ENCODE measurements at places on chromosomes 16 and 17. TPM values are rescaled to one million over a fixed set of nuclear protein-coding genes. Genes with fewer than 3 reads are reported as not detected.

The PITPNM3 gene
- total RNA-seq = 7.9 TPM

The ODAD4 gene
- not detected for total RNA-seq

The MRPL10 gene
- total RNA-seq = 29.0 TPM

DNA sequence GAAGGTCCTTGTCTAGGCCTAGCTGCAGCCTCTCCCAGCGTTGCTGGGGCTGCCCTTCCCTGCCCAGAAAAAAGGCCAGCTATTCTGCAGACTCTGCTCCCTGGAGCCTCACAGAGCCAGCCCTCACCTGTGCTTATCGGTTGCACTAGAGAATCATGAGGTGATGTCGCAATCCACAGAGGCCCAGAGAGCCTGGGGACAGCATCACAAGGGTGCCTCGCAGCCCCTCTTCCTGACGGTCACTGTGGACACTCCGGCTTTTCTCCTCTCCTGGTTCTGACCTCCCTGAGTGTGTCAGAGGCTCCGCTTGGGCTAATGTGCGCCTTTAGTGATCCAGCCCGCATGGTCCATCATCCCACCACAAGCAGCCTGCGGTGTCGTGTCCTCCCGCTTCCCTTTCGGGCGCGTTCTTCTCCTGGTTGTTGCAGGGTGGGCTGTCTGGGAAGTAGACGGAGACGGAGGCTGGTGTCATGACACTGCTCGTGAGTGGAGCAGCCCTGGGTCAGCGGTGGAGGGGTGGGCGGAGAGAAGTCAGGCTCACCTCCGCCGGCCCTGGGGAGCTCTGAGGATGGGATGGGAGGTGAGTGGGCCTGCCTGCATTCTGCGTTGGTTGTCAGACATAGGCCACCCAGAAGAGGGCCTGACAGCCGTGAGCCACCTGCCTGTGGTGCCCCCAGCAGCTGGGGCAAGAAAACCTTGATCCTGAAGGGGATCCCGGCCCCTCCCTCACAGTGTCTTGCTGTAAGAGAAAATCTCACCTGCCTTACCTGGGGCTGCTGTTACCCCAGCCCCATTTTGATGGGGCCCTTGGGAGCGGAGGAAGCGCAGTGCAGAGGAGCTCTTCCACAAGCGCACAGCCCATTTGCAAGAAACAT is 165.9 kb upstream of the CHMP6 start:
- no peak for DNase-seq

DNA sequence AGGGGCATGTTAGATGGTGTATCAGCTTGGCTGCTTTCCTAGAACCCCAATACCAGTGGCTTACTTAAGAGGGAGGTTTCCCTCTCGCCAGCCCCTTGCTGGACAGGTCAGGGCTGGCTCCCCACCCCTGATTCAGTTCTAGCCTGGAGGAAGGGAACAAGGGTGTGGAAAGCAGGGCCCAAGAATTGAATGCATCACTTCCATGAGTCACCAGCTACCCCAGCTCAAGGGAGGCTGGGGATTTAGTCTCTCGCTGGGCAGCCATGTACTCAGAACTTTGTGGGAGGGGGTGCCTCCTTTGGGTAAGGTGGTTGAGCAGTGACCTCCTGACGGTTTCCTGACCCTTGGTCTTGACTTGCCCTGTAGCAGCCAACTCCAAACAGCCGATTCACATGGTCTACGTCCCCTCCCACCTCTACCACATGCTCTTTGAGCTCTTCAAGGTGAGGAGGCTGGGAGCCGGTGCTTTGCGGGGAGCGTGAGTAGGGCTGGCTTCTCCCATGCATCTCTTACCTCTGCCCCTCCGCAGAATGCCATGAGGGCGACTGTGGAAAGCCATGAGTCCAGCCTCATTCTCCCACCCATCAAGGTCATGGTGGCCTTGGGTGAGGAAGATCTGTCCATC is 12.8 kb downstream of the PDK2 start:
- peak; percentile 52 for DNase-seq

The CDRT15 gene
- not detected for total RNA-seq

The TSPAN10 gene
- total RNA-seq = 0.18 TPM

Data from adrenal gland (tissue), 19 donors.